ENCODE measurements at places on chromosomes 6 and 20. TPM values are rescaled to one million over a fixed set of nuclear protein-coding genes. Genes with fewer than 3 reads are reported as not detected.

The WFDC13 gene
- total RNA-seq, result not detected

The UNC5CL gene
- 58.3 TPM for total RNA-seq

The PCK1 gene
- 10.5 TPM for total RNA-seq

The SIRPA gene
- total RNA-seq, result 7.0 TPM

The IL17A gene
- total RNA-seq, result not detected

The TGM3 gene
- not detected for total RNA-seq

The LINC00237 gene
- not detected for total RNA-seq

The ETV7 gene
- total RNA-seq, result 20.4 TPM

The PACRG gene
- 3.7 TPM for total RNA-seq

The TPX2 gene
- total RNA-seq, result 6.4 TPM

The DEFB124 gene
- not detected for total RNA-seq

The TREM2 gene
- total RNA-seq, result not detected

The CLVS2 gene
- 59.8 TPM for total RNA-seq

The PLN gene
- total RNA-seq, result 23.3 TPM

The OLIG3 gene
- total RNA-seq, result not detected

The L3MBTL1 gene
- total RNA-seq, result 18.4 TPM

The TAAR2 gene
- not detected for total RNA-seq

The EYA2 gene
- 86.2 TPM for total RNA-seq

The BMP2 gene
- 1.2 TPM for total RNA-seq

The XKR7 gene
- under 0.01 TPM for total RNA-seq

The NHLRC1 gene
- total RNA-seq, result not detected

The CGA gene
- not detected for total RNA-seq

The ASIP gene
- total RNA-seq, result not detected

The PPP1R3G gene
- total RNA-seq, result not detected

The CLPSL2 gene
- total RNA-seq, result not detected
